ENCODE measurements at places on chromosomes 12 and 14. TPM values are rescaled to one million over a fixed set of nuclear protein-coding genes. Genes with fewer than 3 reads are reported as not detected.

GRCh38 chr14:58987591-58987990 is 200.9 kb upstream of the DAAM1 start:
- no peak overlapping the region for H3K4me3 ChIP-seq
- no peak for DNase-seq
- H3K36me3 ChIP-seq: no peaks in the 10 kb centered on the region
- H3K27ac ChIP-seq: no peak overlapping the region

Gene KRT72
- not detected for total RNA-seq

- H3K4me1 ChIP-seq: peaks cover 21% of the 10 kb centered on the region
- DNase-seq: no peak
- no peak overlapping the region for H3K27ac ChIP-seq
- no peaks in the 10 kb centered on the region for H3K27me3 ChIP-seq
- H3K4me3 ChIP-seq: no peak overlapping the region
- H3K36me3 ChIP-seq: peaks cover 73% of the 10 kb centered on the region
Measured at GRCh38 chr14:91225025-91225424, 19.5 kb downstream of the GPR68 start.

- H3K36me3 ChIP-seq: no peaks in the 10 kb centered on the region
- DNase-seq: no peak
- no peak overlapping the region for H3K27ac ChIP-seq
Measured at GRCh38 chr12:66603461-66603860, 75.4 kb downstream of the GRIP1 start.

DNA sequence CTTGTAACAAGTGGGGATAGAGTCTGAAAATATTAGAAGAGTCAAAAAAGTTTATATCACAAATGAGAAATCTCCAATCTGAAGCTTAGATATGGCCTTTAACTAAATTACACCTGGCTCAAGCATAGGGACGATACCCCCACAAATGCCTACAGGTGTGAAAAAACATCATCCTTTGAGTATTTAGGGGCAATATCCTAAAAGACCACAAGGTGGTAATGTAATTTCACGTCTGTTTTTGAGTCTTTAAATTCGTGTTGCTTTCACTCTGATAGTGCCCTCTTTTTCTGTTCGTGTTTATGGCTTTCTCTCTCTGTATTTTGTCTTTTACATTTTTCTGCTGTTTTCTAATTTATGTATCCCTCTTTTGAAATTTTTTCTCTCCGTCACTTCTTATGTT is 84.3 kb downstream of the ETNK1 start:
- no peaks in the 10 kb centered on the region for H3K4me1 ChIP-seq
- DNase-seq: no peak
- no peak overlapping the region for H3K27ac ChIP-seq

DNA sequence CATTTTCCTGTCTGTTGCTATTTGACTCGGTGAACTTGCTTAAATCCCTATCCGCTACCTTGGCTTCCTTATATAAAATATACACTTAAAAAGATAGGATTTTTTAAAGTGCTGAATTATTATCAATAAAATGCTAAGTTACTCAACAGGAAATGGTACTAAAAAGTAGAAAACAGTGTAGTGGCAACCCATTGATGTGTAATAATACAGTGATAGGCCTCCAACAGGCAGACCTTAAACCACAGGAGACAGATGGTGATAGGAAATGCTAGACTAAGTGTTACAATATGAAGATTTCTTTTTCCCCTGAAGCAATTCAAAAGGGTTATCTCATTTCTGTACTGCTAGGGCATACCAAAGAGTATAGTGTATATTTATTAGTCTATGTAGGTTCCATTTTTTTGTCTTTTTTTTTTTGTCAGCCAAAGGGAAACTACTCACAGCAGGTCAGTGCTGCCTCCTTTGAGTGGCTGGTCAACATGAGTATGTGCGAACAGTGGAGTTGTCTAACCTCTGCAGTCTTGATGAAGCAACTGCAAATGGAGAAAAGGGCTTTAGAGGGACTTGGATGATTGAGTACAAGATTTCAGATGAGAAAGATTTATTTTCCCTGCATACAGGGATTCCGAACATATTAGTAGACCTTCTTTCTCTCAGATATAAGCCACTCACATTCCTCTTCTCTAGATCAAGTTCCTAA is 183.8 kb downstream of the ACSS3 start:
- no peaks in the 10 kb centered on the region for H3K4me1 ChIP-seq
- no peaks in the 10 kb centered on the region for H3K27me3 ChIP-seq
- H3K36me3 ChIP-seq: no peaks in the 10 kb centered on the region
- H3K27ac ChIP-seq: no peak overlapping the region
- no peak overlapping the region for H3K4me3 ChIP-seq

- H3K36me3 ChIP-seq: no peaks in the 10 kb centered on the region
- DNase-seq: no peak
- H3K27ac ChIP-seq: peak overlapping the region; percentile 11
- H3K4me3 ChIP-seq: no peak overlapping the region
- H3K27me3 ChIP-seq: no peaks in the 10 kb centered on the region
- H3K4me1 ChIP-seq: peaks cover 35% of the 10 kb centered on the region
Measured at GRCh38 chr12:93244514-93245077, 133.1 kb upstream of the NUDT4 start.

- no peaks in the 10 kb centered on the region for H3K4me1 ChIP-seq
- no peaks in the 10 kb centered on the region for H3K27me3 ChIP-seq
- no peak overlapping the region for H3K4me3 ChIP-seq
- no peak for DNase-seq
- no peak overlapping the region for H3K27ac ChIP-seq
Measured at GRCh38 chr12:85639834-85640233, 196.4 kb downstream of the RASSF9 start.

DNA sequence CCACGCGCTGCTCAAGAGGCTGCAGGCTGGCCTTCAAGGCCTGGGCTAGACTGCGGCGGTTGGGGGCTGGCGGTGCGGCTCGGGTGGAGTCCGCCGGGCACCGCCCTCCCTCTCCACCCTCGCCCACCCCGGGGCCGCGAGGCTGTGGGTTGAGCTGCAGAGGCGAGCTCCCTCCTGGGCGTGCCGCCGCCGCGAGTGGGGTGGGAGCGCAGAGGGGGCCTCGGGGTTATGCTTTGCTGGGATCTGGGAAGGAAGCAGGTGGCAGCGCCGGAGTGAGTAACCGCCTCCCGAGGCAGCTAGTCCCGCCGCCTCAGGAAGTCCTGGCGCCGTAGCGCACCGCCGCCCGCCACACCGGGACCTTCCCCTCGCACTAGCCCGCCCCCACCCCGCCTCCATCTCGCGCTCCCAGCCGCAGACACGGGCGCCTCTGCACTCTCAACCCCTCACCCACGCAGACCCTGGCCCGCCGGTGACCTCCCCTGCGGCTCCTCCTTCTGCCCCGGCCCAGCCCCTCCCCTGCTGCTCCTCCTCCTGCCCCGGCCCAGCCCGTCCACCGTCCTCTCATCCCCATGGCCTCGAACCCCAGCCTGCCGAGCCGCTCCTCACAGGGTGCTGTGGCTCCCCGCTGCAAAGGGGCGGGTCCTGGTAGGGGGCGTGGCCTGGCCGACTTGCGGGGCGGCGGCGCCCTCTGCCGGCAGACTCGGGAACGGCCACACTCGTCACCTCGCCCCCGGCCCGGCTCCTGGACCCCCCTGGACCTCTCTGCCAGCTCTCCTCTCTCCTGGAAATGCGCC is 16.6 kb downstream of the TAMALIN start:
- peak overlapping the region; percentile 20 for H3K27ac ChIP-seq
- peak; percentile 86 for DNase-seq
- H3K4me1 ChIP-seq: peaks cover 59% of the 10 kb centered on the region
- no peaks in the 10 kb centered on the region for H3K27me3 ChIP-seq
- peak overlapping the region; percentile 53 for H3K4me3 ChIP-seq

- no peak overlapping the region for H3K27ac ChIP-seq
- DNase-seq: no peak
- H3K4me1 ChIP-seq: no peaks in the 10 kb centered on the region
- no peaks in the 10 kb centered on the region for H3K27me3 ChIP-seq
Measured at GRCh38 chr12:110193196-110193595, 69.0 kb downstream of the IFT81 start.

DNA sequence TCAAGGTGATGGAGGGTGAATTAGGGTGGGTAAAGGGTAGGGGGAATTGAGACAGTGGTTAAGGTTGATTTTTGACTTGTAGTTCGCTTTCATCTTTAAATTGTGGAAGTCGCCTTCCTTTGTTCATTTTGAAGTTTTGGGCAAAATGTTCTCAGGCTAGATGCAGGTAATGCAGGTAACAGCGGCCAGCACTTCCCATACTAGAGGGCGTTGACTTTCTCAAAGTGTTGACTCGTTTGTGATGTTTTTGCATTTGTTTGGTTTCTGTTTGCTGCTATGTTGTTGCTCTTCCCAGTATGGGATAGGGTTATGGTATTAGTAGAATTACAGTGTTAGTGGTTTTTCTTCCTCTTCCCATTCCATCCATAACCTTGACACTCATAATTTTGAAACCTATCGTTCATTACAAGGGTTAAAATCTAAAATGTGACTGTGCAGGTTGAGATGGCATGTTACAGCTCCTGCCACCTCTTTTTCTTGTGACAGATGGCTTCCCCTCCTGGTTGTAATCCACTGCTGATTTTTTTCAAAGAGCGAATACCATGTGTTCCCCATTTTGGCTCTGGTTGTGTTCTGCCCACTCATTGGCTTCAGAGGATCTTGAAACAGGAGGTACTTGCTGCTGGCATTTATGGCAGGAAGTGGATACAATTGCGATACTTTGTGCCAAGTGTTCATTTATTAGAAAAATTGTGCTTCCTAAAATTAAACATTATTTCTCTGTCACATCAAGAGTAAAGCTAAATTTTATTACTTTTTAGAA is 57.1 kb downstream of the ERC1 start:
- H3K36me3 ChIP-seq: no peaks in the 10 kb centered on the region
- no peak overlapping the region for H3K4me3 ChIP-seq
- H3K27ac ChIP-seq: no peak overlapping the region
- peak; percentile 6 for DNase-seq
- H3K4me1 ChIP-seq: peaks cover 18% of the 10 kb centered on the region
- H3K27me3 ChIP-seq: no peaks in the 10 kb centered on the region

DNA sequence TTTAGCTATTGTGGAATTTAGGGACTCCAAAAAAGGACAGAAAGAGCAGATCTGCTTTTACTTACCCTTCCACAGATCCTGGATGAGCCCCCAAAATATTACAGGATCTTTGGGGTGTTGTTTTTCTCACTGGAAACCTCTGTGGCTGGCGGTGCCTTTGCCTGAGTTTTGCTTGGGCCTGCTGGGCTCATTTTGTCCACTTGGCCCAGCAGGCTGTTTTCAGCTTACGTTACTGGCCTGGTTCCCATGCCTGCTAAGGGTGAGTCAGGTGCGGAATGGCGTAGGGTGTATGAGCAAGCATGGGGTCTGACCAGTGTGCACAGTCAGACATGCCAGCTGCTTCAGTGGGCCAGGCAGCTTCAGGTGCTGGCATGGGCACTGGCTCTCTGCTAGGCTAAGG is 45.8 kb downstream of the HSD17B6 start:
- H3K27me3 ChIP-seq: peaks cover 2% of the 10 kb centered on the region
- no peak overlapping the region for H3K4me3 ChIP-seq
- H3K36me3 ChIP-seq: no peaks in the 10 kb centered on the region
- no peak overlapping the region for H3K27ac ChIP-seq

Data from heart right ventricle (tissue), 16 donors.